Coronary artery (tissue), 2 donors: ENCODE measurements at places on chromosomes 12 and 14.

- no peak for DNase-seq
Measured at GRCh38 chr14:57080691-57081090, 188.0 kb downstream of the EXOC5 start.

- DNase-seq, result peak; percentile 40
Measured at GRCh38 chr14:22400655-22401259, 188.3 kb downstream of the DAD1 start.

DNA sequence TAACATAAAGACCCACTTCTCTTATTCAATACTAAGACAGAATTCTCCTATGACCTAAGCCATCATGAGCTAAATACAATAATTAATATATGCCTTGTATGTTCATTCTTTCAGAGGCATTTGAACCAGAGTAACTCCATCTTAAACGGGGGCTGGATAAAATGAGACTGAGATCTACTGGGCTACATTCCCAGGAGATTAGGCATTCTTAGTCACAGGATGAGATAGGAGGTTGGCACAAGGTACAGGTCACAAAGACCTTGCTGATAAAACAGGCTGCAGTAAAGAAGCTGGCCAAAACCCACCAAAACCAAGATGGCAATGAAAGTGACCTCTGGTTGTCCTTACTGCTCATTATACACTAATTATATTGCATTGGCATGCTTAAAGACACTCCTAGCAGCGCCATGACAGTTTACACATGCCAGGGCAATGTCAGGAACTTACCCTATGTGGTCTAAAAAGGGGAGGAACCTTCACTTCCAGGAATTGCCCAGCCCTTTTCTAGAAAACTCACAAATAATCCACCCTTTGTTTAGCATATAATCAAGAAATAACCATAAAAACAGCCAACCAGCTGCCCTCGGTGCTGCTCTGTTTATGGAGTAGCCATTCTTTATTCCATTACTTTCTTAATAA, 260.7 kb downstream of the SSPN start:
- DNase-seq, result no peak

GRCh38 chr12:49965836-49966235, 4.2 kb downstream of the AQP5 start:
- DNase-seq, result no peak

DNA sequence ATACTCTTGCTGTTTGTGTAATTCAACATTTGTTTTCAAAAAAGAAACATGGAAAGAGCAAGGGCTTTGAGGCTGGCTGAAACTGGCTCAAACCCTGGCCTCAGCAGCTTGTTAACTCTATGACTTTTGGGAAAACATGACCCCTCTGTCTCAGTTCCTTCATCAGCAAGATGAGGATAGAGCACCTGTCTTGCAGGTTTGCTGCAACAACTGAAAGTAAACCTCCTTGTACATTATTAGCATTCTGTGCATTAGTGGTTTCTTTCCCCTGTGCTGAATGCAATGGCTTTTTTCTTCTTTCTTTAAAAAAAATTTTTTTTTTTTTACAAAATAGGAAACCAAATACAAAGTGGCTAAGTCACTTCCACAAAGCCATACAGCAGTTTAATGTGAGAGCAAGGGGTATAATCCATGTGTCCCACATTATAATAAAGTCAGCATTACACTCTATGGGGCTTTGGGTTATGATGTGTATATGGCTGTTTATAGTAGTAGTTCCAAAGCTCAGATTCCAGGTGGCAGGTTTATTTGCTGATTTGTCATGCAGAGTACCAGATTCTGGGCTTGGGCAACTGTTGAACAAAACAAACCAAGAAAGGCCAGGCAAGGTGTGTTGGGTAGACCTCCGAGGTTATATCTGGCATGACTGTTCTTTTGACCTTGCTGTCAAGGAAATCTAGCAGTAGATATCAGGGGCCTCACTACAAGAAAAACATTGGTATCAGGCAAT, 194.5 kb upstream of the CNOT2 start:
- no peak for DNase-seq

GRCh38 chr12:43057566-43057965, 468.0 kb upstream of the PRICKLE1 start:
- no peak for DNase-seq

GRCh38 chr12:3381059-3382047, 109.7 kb upstream of the PRMT8 start:
- DNase-seq, result no peak

DNA sequence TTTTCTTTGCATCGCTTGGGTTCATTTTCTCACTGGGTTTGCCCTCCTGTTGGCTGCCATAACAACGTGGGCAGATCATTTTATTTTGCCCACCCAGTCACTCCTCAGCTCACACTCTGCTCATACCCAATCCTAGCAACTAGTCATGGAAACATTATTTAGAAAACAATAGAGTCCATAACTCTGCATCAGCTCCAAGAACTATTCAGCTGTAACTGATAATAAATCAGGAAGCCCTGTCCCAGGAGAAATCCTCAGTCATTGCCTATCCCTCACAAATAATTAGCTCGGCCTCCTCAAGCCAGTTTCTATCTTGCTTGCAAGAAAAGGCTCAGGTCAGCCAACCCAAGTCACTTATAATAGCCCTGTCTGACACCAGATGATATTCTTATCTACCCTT, 43.2 kb downstream of the RTN1 start:
- DNase-seq, result no peak

- no peak for DNase-seq
Measured at GRCh38 chr12:45730084-45730347, 510 bp downstream of the ARID2 start.

GRCh38 chr12:93777254-93777653, 100.1 kb downstream of the CRADD start:
- DNase-seq, result no peak

- DNase-seq, result no peak
Measured at GRCh38 chr14:71273366-71273765, 366.1 kb downstream of the PCNX1 start.

DNA sequence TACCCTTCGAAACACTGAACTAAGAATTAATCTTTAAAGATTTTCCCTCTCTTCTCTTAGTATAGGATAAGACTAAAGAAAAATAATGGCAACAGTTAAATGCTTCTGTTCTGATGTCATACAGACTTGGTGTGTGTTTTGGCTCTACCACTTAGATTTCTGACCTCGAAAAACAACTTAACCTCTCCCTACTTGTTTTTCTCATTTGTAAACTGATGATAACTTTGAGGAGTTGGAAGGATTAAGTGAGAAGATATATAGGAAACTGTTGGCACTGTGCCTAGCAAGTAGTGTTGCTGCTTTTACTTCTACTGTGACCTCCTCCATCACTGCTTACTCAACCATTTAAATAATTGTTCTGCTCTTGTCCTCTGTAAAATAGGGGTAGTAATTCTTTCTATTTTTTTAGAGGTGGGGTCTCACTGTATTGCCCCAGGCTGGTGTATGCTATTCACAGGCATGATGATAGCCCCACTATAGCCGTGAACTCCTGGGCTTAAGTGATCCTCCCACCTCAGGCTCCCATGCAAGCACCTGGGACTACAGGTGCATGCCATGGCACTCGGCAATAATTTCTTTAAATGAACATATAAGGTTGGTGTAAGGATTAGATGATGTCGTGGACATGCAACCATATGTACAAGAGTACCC, 22.4 kb downstream of the PALS1 start:
- no peak for DNase-seq

GRCh38 chr14:72928872-72929271, 2.6 kb downstream of the DCAF4 start:
- no peak for DNase-seq
